ENCODE measurements at places on chromosomes 1 and 21.

DNA sequence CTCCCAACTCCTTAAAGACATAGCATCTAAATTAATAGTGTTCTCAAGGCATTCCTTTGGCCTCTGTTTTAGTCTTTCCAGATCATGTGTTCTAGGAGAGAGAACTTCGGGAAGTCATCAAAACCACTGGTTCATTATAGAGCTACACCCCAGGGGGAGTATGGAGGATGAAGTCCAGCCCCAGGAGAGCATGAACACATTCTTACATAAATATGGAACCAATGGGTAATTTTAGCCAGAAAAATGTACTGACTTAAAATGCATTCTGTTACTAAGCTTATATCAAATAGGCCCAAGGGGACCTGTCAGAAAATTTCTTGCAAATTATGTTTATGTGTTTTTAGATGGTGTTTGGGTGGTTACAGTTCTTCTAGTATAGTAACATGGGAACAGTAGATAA is 165.2 kb downstream of the NTMT2 start:
- no peak for DNase-seq

DNA sequence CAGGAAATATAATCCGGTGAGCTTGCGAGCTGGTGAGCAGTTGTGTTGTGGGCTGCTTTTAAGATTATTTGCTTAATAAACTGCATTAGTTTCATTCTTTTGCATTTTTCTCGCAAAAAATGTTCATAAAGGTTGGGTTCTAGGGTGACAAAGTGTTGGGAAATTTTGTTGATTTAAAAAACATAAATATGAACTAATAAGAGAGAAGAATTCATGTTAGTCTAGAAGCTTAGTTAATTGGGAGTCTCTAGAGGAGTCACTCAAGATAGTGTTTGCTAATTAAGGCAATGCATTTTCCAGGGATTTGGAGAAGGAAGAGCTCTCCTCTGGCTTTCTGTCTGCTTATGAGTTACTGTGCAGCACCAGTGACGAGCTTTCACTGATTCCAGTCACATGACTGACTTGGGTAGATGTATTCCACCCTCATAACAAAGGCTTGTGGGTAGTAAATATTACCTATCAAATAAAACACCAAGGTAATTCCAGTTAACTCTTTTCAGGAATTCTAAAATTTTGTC is 417.0 kb downstream of the PTBP2 start:
- no peak for DNase-seq

GRCh38 chr1:240705579-240705978 is 93.6 kb upstream of the GREM2 start:
- DNase-seq = no peak

GRCh38 chr1:168966217-168966616 is 140.3 kb upstream of the ATP1B1 start:
- no peak for DNase-seq

GRCh38 chr1:25954282-25954938 is 43.5 kb downstream of the PAFAH2 start:
- no peak for DNase-seq

GRCh38 chr1:209875515-209875914 is 47.7 kb downstream of the UTP25 start:
- no peak for DNase-seq

- DNase-seq = no peak
These were observed 67.0 kb downstream of the ARHGEF16 start for GRCh38 chr1:3521426-3521825.

GRCh38 chr1:246698466-246699094 is 25.6 kb upstream of the SCCPDH start:
- no peak for DNase-seq

DNA sequence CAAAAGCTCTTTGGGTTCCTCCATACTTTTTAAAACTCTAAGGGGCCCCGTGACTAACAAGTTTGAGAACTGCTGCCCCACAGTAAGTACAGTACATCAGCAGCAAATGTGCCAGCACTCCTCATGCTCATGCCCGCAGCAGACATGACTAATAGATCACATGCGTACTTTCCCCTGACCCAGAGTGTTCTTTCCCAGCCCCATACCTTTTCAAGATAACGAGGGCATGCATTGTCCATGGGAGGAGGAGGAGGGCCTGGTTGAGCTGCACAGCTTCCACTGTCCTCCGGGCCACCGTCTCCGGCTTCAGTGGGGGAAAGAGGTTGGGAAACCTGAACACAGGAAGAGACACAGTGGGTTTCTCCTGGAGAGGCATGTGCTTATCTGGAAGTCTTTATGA is 45.5 kb downstream of the DHRS3 start:
- no peak for DNase-seq

DNA sequence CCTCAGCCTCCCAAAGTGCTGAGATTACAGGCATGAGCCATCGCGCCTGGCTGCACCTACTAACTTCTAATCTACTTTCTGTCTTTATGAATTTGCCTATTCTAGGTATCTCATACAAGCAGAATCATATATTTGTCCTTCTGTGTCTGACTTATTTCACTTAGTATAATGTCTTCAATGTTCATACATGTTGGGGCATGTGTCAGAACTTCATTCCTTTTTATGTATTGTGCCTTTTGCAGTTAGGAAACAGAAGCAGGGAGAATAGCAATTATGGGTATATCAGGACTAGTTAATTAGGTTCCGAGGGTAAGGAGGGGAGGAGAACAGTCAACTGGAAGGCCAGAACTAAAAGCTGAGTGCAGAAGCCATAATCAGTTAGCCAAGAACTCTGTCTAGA is 18.0 kb upstream of the NIBAN1 start:
- DNase-seq = no peak

GRCh38 chr1:159938211-159938852 is 7.1 kb downstream of the IGSF9 start:
- DNase-seq = no peak

- DNase-seq = no peak
These were observed 444.0 kb downstream of the SMYD3 start for GRCh38 chr1:246063013-246063616.

DNA sequence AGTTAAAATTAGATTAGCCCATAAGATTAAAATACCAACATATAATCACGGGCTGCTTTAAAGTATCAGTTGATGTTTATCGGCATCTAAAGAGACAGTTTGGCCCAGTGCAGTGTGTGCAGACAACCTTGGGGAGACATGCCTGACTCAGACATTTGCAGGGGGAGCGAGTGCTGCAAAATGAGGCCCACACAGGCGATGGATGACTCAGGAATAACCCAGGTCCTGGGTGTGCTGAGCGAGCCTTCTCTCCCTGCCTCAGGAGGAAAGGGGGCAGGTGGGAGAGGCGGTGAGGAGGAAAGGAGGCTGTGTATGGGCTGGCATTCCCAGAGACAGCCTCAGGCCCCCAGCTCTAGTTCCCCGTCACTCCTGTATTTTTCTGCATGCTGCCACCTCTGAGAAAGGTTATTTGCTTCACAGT is 9.0 kb downstream of the SLC9A1 start:
- no peak for DNase-seq

DNA sequence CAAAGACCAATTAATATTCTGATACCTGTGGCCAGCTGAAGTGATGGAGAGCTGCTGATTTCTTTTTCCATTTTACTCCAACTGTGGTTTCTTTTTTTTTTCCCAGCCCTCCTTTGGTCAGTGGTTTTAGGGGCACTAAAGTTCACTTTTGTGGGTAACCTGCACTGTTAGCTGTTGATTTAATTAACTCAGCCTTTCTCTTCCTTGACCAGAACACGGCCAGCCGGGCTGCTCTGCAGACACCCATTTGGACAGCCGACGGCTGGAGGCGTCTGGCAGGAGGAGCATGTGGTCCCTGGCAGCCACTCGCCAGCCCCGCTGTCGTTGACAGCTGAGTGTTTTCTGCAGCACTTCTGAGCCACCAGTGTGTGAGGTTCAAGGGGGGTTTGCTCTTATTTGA is 136.2 kb upstream of the RUNX3 start:
- no peak for DNase-seq

DNA sequence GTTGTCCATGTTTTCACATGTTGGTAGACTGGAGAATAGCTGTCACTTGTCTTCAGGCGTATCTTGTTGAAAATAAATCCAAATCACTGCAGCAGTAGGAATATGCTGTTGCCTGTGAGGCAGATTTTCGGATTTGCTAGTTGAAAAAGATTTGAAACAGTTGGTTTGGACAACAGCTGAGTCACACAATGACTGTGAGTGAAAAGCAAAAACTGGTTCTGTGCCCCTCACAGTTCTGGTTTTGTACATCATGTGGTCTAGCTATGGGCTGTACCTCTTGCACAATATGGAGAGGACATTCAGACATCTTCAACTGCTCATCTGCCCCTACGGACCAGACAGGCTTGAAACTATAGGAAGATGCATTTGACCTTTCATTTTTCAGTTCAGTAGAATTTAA is 1.8 kb downstream of the ARF1 start:
- no peak for DNase-seq

DNA sequence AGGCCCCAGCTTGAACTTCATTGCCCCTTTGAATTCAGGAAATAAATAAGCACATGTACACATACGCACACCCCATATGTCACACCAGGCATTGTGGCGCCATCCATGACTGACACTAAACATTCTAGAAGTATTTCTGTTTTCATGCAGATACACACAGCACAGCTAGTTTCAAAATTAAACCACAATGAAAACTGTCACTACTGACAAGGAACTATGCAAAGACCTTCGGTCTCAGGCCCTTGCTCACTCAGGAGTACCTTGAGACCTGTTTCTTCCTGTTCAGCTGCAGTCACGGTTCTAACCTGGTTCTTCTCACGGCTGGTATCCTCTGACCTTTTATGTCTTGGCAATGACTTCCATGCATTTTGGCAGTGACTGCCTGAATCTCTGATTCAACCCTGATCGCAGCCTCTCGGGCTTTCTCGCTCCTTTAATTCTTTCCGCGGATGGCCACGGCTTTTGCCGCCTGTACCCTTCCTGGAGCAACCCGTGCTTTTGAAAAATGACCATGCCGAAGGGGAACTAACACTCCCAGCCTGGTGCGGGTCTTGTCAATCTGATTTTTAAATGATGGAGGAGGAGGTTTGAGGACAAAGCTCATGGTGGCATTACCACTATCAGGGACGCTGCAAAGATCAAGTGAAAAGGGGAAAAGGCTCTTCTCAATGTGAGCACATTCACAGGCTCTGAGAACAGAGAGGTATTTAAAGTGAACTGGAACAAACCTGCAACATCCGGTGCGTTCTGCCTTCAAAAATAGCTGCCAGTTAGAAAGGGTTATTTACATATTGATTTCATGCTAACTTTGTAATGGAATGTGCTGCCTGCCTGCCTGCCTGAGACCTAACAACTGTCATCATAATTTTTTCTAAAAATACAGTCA is 384.6 kb downstream of the RRAGC start:
- no peak for DNase-seq

All from T-helper 22 cell (primary cell).